ENCODE measurements at places on chromosomes 5 and 9.

GRCh38 chr9:91004484-91004883 is 202.9 kb downstream of the SYK start:
- no peak for DNase-seq

DNA sequence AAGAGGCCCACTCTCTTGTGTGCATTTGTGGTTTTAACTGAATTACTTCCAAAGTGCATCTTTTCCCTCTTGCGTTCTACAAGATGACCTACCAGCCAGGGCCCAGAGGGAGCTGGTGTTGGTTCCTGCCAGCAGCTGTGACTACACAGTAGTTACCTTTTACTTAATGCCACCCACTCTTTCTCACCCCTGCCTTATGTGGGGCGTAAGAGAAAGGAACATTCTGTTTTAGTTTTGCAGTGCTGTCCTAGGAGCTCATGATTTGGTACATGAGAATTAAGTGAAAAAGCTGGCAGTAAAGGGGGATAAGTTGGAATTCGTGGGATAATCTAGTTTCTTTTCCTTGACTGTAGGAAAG is 45.4 kb downstream of the RCL1 start:
- no peak for DNase-seq

DNA sequence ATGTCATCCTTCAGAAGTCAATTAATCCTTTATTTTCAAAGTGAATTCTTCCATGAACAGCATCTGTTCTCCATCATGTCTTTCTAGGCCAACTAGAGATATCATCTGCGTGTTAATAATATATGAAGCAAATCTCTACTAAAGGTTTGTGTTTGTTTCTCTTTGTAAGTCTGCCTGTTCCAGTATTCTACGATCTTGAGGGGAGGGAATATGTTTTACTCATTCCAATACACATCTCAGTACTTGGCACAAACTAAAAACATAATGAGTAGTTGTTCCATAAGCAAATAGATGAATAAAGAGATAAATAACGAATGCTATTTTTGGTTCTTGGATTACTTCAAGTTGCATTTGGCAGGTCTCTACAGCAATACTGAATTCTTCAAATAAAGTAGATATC is 470.7 kb upstream of the GRIN3A start:
- no peak for DNase-seq

DNA sequence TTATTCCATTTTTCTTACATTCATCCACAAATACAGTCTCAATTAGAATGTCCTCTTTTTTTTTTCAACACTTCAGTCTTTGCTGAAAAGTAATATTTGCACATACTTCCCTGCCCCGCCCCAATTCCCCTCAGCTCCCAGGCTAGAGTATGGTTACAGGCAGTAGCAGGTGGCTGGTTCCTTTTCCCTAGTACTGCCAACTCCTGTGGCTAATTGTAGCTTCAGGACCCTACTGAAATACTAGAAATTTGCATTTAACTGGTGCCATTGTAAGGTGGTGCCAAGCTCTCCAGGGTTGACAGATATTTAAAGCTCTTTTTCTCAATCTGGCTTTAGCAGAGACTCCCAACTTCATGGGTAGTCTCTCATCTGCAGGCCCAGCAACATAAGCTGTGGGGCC is 80.3 kb downstream of the FAM81B start:
- no peak for DNase-seq

- no peak for DNase-seq
These were observed 533.8 kb downstream of the CAAP1 start for GRCh38 chr9:26358836-26359235.

GRCh38 chr9:131180454-131180853 is 55.1 kb downstream of the NUP214 start:
- DNase-seq: no peak

GRCh38 chr5:78235289-78235688 is 59.2 kb downstream of the AP3B1 start:
- DNase-seq: no peak

DNA sequence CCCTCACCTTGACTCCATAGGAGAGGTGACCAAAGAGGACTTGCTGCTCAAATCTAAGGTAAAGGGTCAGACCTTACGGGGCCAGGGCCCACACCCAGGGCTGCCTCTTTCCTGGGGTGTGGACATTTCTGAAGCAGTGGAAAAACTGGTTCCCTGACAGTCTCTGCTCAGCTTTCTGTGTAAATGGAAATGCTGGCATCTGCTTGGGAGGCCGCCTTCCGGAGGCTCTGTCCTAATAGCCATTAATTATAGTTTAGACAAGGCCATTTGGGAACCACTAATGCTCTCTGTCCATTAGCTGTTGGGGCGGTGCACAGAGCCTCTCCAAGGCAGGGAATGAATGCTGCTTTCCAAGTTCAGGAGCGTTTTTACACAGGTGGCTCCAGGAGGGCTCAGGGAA is 17.3 kb downstream of the USP20 start:
- no peak for DNase-seq

DNA sequence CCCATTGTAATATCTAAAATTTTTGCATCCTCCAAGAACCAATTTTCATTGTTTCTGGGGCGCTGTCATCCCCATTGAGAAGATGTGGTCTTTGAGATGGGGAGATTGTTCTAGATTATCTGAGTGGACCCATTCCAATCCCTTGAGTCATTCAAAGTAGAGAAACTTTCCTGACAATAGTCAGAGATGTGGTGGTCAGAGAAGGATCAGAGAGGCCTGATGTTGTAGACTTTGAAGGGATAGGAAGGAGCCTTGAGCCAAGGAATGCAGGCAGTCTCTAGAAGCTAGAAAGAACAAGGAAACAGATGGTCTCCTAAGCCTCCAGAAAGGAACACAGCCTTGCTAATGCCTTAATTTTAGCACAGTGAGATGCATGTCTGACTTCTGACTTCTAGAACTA is 80.4 kb downstream of the TEK start:
- DNase-seq: no peak

GRCh38 chr9:88775559-88775958 is 215.7 kb upstream of the S1PR3 start:
- DNase-seq: no peak

GRCh38 chr9:86550401-86550800 is 196.2 kb upstream of the TUT7 start:
- DNase-seq: no peak

- DNase-seq: no peak
These were observed 81.9 kb upstream of the TLR4 start for GRCh38 chr9:117622347-117622746.

DNA sequence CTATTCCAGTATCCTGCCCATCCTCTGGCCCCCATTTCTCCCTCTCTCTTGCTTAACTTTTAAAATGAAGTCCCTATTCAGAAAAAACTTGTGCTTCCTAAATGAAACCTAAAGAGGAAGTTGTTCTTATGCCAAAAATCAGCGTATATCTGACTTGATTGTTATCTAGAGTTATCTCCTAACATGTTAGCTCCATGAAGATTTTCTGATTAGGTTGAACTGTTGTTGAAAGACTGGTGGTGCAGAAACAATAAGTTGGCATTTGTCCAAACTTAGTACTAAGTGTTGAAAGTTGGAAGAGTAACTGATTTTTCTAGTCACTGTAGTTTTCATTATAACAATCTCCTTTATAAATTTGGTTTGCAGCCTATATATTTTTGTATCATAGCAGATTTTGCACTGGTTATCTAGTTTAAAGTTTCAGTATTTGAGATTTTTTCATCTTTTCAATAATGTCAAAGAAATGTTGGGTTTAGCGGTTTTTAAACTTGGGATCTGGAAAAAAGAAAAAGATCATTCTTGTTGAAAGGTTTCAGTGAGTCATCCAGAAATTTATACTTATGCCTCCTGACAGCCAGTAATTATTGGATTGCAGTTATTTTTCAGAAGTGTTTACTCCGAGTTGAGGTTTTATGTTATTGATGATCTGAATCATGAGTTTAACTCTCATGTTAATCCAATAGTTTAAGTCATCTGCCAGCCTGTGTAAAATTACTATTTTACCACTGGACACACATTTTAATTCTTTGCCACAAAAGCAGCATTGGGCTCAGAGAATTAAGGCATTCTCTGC is 60.6 kb downstream of the PAM start:
- DNase-seq: no peak

DNA sequence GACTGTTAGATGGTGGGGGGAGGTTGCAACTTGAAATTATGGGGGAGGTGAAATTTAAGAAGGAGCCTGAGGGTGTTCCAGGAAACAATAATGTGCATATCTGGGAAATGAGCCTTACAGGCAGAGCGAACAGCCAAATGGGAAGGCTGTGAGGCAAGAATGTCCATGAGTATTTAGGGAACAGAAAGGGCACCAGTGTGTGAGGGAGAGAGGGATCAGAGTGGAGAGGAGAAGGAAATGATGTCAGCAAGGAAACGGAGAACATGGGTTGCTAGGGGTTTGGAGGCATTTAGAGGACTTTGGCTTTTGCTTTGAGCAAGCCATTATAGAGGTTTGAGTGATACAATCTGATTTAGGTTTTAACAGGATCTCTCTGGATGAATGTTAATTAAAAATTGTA is 285.4 kb downstream of the TLE4 start:
- DNase-seq: no peak

DNA sequence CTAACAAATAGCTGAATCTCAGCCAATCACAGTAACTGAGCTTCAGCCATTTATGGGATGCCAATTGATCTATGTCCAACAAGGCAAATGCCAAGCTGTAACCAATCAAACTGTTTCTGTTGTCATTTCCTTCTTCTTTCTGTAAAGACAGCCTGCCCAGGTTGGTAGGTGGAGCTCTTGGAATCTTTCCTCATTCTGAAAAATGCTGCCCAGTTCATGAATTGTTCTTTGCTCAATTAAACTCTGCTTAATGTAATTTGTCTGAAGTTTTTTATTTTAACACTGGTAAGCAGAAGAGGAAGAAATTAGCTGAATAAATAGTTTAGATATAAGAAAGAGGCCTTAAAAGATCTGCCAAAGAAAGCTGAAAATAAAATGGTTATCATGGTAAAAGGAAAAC is 1235.6 kb downstream of the EFNA5 start:
- no peak for DNase-seq

DNA sequence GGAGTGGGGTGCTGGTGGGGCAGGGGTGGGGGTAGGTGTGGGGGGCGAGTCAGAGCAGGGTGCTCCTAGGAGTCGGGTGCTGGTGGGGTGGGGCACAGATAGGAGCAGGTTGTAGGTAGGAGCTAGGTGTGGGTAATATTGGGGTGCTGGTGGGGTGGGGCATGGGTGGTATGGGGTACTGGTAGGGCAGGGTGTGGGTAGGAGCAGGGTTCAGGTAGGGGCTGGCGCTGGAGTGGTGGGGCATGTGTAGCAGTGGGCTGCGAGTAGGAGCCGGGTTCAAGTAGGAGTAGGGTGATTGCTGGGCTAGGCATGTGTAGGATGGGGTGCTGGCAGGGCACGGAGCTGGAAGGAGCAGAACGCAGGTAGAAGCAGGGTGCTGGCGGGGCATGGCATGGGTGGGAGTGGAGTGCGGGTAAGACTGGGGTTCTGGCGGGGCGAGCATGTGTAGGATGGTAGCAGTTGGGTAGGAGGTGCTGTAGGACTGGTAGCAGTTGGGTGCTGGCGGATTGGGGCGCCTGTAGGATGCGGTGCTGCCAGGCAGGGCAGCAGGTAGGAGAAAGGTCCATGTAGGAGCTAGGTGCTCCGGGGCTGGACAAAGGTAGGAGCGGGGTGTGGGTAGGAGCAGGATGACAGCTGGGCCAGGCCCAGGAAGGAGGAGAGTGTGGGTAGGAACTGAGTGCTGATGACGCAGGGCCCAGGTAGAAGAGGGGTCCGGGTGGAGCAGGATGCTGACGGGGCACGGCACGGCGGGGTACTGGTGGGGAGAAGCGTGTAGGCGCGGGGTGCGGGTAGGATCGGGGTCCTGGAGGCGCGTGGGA is 105.5 kb upstream of the SIMC1 start:
- DNase-seq: no peak

DNA sequence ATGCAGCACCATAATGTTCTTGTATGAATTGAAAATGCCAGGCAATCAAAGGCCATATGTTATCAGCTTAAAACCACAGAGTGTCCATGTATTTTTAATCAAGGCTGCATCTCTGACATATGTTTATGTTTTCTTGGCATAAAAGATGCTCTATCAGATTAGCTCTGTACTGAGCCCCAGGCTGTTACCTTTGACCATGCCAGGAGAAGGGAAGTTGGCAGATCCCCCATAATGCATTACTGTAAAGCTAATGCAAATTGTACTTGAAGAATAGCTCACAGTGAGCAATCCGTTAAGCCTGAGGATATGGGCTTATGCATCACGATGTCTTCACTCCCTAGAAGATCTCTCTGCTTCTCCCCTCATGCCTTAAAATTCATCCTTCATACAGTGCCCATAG is 414.4 kb downstream of the BRINP1 start:
- DNase-seq: no peak

GRCh38 chr5:2687746-2688145 is 63.7 kb downstream of the IRX2 start:
- DNase-seq: no peak

DNA sequence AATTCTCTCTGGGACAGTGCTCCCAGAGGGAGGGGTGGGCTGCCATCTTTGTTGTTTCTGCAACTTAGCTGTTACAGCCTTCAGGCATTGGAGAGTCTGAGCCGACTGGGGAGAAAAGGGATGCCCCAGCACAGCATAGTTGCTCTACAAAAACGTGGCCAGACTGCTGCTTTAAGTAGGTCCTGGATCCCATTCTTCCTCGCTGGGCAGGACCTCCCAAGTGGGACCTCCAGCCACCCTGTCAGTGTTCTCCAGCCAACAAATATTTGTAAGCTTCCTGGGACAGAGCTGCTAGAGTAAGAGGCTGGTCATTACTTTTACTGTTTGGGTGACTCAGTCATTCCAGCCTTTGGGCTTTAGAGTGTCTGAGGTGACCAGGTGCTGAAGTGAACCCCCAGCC is 292.7 kb upstream of the NREP start:
- no peak for DNase-seq

- no peak for DNase-seq
These were observed 28.8 kb downstream of the SPOCK1 start for GRCh38 chr5:137470111-137470920.

GRCh38 chr9:134620751-134621557 is 20.6 kb upstream of the COL5A1 start:
- DNase-seq: no peak

- DNase-seq: no peak
These were observed 234.2 kb upstream of the MEF2C start for GRCh38 chr5:89117124-89117644.

- DNase-seq: no peak
These were observed 16.3 kb upstream of the PLCXD3 start for GRCh38 chr5:41526699-41527098.

GRCh38 chr5:107531308-107531707 is 139.4 kb downstream of the EFNA5 start:
- DNase-seq: no peak

DNA sequence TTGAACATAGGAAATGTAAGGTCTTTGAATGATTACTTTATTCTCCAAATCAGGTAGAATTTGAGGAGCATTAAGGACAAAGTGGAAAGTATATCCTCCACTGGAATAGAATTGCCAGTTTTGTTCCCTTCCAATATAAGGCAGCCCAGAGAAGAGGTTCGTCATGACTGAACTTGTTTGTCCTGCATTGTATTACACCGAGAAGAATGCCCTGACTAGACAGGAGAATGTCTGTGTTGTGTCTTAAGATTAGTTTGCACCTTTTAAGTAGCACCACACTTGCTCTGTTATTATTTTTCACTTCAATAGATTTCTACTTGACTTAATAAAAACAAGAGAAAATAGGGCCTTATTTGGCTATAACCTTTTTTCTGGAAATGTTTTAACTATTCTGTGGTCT is 586.2 kb upstream of the PTGER4 start:
- DNase-seq: no peak

- DNase-seq: no peak
These were observed 12.1 kb downstream of the PNPLA7 start for GRCh38 chr9:137538058-137538457.

GRCh38 chr5:151251001-151251551 is 1.9 kb upstream of the GM2A start:
- no peak for DNase-seq

Measured in HEK293T (cell line).